ENCODE measurements at places on chromosomes 6 and 20.
A peak's percentile ranks its signal among the peaks of the same experiment; 100 is the strongest.

DNA sequence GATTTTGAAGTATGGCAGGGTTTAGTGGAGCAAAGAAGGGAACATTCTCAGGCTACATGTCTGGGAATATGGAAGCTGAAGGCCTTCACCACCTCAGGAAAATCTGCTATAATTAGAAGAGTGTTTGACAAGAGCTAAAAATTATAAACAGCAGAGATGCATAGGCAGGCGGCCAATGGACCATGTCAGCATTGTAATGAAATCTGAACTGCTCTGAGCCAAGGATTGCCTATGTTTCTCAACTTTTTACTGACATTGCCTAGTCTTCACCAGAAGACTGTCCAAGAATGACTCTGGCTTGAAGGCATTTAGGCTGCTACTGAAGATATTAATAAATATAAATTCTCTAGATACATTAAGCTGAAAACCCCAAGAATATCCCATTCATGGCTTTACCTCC lies 84.1 kb downstream of the C6orf52 start:
- DNase-seq, result no peak

GRCh38 chr6:113315165-113315564 lies 542.0 kb upstream of the MARCKS start:
- no peak for DNase-seq

DNA sequence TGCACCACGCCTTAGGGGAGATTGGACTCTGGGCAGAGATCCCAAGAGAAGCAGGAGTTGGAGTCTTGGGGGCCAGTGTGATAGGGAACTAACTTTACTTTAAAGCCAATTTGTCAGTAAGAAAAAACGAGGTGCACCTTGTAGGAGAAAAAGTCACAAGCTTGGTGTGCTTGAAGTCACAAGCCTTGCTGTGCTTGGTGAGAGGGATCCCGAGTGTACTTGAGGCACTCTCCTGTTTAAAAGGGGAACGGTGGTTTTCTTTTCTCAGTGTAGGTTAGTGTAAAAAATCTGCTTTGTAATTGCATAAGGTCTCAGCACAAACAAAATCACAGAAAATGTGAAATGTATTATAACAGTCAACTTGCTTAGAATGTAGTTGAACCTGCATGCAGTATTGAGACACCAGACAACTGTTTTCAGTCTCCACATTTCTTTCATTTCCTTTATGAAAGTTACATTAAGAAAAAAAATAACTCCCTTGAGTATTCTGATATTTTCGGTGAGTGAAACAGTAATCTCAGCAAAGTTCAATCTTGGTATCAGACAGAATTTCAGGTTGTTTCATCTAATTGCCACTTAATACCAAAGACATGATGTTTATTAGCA lies 111.1 kb upstream of the DUSP22 start:
- no peak for DNase-seq

- no peak for DNase-seq
These were observed 32.7 kb upstream of the FAM83B start for GRCh38 chr6:54813892-54814291.

- DNase-seq, result no peak
These were observed 29.1 kb downstream of the RREB1 start for GRCh38 chr6:7136859-7137334.

DNA sequence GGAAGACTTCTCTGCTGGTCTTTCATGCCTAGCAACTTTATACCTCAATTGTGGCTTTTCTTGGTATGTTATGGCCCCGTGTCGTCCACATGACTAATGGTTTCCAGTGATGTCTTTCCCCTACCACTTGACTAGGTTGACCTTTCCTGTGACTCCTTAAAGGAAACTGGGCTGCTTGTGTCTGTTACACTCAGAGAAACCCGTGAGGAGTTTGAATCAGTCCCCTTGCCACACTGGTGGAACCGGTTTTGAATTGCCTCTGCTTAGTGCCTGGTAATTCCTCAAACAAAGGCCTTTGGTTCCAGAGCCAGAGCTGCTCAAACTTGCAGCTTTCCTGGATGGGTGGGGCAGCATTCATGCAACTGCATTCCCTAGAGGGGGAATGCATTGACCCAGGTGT lies 21.9 kb downstream of the ECT2L start:
- DNase-seq, result no peak

- DNase-seq, result no peak
These were observed 47.9 kb downstream of the CEP57L1 start for GRCh38 chr6:109143191-109143590.

- DNase-seq, result no peak
These were observed 1.7 kb downstream of the SDCBP2 start for GRCh38 chr20:1327241-1327653.

DNA sequence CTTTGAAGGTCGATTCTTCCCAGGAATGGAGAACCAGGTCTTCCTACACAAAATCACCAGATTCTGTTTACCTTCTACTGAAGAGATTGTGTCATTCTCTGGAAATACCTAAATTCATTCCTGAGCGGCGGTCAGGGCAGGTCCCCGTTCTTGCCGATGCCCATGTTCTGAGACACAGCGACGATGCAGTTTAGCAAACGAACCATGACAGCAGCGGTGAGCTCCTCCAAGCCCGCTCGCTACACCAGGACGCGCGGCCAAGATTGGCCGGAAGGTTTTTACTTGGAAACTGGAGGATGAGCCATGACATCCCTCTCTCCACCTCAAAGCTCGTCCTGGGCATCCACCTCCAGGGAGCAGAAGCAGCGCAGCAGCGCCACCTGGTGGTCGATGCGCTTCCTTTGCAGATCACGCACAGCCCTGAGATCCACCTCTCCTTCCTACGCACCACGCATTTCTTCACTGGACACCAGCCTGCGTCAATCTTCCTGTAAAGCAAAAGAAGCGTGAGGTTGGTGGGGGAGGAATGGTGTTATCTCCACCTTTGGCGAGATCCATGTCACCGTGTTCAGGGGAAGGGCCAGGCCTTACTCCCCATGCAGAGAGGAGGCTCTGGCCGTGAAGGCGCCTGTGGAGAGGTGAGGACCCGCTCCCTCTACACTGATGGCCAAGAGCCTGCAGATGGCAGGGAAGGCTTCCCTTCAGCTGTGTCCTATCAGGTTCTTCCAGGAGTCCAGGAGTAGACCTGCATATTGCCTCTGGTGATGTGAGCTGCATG lies 9.9 kb upstream of the HLA-B start:
- DNase-seq, result peak; percentile 83

GRCh38 chr6:140063021-140063399 lies 688.6 kb upstream of the CITED2 start:
- DNase-seq, result no peak

GRCh38 chr6:36139431-36139830 lies 9.1 kb downstream of the MAPK13 start:
- no peak for DNase-seq

- DNase-seq, result no peak
These were observed 478.2 kb downstream of the CD83 start for GRCh38 chr6:14595751-14596150.

GRCh38 chr20:13029687-13030375 lies 21.1 kb downstream of the SPTLC3 start:
- no peak for DNase-seq

GRCh38 chr6:139367810-139368351 lies 6.6 kb downstream of the CITED2 start:
- DNase-seq, result no peak

DNA sequence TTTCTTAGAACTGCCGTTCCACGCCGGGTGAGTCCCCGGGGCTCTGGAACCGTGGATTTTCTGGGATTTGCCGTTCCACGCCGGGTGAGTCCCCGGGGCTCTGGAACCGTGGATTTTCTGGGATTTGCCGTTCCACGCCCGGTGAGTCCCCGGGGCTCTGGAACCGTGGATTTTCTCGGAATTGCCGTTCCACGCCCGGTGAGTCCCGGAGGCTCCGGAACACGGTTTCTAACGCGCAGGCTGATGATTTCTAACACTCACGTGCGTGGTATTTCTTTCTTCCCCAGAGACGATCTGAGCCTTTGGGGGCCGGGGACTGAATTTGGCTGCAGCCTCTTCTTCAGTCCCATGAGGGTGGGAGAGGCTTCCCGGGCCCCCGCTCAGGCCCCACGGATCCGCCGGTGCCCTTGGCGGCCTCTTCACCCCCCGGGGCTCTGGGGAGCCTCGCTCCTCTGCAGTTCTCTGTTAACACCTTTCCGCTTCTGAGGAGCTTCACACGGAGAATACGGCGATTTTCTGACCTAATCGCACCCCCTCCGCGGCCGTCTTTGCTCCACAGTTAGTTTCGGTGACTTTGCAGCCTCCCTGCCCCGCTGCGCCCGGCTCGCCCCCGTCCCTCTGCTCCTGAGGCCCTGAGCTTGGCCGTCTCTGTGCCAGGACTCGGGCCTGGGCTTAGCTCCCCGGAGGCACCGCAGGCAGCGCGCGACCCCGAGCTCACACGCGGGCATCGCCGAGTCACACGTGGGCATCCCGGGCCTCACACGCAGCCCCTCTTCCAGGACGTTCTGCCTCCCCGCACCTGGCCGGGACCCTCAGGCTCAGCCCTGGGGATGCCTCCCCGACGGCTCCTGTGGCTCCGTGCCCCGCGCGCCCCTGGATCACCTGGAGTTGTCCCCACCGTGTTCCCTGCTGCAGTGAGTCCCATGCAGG lies 7.2 kb upstream of the KIF25 start:
- DNase-seq, result no peak

DNA sequence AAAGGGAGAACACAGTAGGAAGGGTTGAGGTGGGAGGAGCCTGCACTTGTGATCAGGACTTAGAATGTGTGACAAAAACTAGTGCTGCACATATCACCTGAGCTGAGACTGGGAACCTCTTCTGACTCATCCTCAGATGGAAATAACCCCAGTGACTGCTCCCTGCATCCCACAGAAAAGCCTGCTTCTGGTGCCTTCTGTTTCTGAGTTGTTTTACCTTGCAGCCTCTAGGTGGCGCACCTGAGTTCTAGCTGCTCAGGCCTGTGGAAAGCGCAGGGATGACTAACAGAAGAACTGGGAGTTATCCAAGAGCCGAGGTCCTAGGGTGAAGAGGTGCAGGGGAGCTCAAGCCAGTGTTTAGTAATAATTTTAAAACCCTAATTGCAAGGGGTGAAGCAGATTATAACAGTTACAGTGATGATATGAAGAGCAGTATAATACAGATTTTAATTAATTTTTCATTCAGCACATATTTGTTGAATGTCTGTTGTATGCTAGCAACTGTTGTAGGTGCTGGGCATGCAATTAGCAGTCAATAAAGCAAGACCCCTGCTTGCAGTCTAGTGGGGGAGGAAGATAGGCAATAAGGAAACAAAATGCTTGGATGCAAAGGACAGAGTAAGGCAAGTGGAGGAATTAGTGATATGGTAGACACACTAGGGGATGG lies 302.5 kb downstream of the DHX35 start:
- no peak for DNase-seq

DNA sequence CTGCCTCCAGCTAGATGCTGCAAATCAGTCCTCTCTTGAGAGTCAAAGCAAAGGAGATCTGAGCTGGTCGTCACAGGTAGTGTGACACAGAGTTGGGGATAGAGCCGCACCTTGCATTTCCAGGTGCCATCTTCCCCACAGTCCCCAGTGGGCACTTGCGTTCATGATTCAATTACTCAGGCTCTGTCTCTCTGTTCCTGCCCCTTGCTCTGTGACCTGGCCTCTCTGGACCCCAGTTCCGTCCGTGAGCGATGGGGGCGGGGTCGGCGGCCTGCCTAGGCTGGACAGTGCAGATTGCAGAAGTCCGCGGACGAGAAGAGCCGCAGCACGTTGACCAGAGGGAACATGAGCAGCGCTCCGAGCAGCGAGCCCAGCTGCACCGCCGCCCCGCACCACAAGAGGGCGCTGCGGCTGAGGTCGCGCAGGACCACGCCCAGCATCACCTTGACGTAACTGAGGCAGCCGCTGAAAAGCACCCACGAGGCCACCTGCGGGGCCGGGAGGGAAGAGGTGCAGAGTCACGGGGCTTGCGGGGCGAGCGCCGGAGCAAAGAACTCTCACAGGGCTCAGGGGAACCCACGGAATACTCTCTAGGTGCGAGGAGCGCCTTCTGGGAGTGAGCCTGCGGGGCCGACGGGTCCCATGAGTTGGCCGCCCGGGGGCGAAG lies 7.4 kb downstream of the SLC52A3 start:
- no peak for DNase-seq

- DNase-seq, result no peak
These were observed 48.1 kb downstream of the NKX2-2 start for GRCh38 chr20:21465799-21466198.

DNA sequence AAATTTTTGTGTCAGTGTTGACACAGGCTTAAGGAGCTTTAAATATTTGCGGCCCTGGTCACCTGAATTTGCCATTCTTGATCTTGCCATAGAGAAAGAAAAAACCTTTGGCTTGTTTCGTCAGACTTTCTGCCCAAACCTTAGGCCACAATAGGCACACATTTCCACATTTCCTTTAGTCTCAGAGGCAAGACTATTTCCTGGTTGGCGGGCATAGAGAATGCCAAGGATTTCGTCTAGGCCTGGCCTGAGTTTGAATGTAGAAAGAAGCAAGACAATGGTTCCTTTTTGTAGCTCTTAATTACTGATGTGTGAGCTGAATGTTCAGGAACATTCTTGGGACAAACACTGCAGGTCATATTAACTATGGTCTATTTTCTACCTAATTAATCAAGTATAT lies 108.1 kb downstream of the TRMT11 start:
- no peak for DNase-seq

DNA sequence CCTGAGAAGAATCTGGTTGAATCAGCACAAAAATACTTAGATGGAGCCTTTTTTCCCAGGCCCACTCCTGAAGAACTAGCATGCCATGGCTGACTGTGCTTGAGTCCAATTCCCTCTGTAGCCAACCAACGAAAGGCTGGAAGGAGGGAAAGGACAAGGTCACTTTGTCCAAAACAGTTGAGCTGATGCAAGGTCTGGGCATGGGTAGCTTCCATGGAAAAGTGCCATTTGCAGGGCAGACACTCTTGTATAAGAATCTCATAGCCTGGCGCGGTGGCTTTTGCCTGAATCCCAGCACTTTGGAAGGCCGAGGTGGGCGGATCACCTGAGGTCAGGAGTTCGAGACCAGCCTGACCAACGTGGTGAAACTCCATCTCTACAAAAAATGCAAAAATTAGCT lies 125.0 kb upstream of the LGSN start:
- DNase-seq, result no peak

DNA sequence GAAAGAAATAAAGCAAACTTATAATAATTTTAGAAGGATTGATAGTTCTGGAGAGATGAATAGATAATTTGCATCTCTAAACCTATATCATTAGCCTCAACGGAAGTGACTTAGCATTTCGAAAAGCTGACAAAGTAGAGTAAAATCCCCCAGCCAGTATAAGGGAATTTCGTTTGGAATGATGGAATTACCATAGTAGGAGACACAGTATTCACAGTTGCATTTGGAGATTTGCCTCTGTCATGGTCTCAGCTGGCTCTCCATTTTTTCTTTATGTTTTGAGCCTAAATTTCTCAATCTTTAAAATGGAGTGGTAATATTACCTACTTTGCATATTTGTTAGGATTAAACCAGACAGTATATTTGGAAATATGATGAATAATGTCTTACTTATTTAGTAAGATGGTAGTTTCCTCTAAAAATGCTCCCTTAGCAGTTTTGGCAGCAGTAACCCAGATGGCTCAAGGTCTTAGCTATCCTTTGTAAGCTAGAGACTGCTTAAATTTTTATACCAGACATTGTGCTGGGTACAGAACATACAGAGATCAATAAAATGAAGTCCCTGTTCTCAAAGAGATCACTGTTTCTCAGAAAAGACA lies 58.2 kb downstream of the SMAP1 start:
- DNase-seq, result no peak

- DNase-seq, result no peak
These were observed 7.0 kb upstream of the RIMS4 start for GRCh38 chr20:44817143-44817910.

All from effector memory CD4-positive, alpha-beta T cell (primary cell).